Activated naive CD4-positive, alpha-beta T cell treated with Interleukin-2 at 50 U/mL for 16 hours (primary cell): ENCODE measurements at places on chromosomes 3 and 15.

- DNase-seq = no peak
Measured at GRCh38 chr3:72255191-72255590, 470.2 kb upstream of the PROK2 start.

DNA sequence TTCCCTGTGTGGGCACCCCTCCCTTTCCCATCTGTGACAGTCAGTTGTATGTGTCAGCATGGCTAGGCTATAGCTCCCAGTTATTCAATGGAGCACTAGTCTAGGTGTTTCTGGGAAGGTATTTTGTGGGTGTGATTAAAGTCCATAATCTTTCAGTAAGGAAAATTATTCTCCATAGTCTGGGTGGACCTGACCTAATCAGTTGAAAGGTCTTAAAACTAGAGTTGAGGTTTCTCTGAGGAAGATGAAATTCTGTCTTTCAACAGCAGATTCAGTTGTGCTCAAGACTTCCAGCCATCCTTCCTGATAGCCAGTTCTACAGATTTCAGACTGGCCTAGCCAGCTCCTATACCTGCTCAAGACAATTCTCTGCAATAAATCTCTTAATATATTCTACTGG, 284.6 kb upstream of the PROK2 start:
- DNase-seq = no peak

GRCh38 chr3:166195808-166196207, 358.6 kb upstream of the BCHE start:
- no peak for DNase-seq

- DNase-seq = no peak
Measured at GRCh38 chr3:186367631-186368030, 5.6 kb upstream of the DGKG start.

- no peak for DNase-seq
Measured at GRCh38 chr15:76575679-76576078, 239.1 kb downstream of the ISL2 start.

GRCh38 chr3:149781211-149781610, 11.1 kb downstream of the ANKUB1 start:
- DNase-seq = no peak

GRCh38 chr3:63912768-63913588, 795 bp upstream of the SCAANT1 start:
- peak; percentile 61 for DNase-seq

DNA sequence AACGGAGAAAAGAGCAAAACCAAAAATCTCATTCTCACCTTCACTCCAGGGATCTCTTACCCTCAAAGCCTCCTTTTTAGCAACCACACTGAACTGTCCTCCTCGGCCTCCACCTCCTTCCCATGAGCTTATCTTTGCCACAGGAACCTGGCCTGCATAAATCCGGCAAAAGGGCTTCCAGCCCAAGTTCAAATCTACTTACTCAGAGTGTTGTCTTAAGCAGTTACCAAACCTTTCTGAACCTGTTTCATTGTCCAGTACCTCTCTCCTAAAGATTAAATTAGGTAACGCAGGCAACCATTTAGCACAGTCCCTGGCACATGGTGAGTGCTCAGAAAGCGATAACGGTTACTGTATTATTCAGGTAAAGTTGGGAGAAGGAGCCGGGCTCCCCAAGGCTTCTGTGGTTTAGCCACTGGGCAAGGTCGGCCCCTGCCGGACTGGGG, 777 bp downstream of the CIB1 start:
- no peak for DNase-seq

DNA sequence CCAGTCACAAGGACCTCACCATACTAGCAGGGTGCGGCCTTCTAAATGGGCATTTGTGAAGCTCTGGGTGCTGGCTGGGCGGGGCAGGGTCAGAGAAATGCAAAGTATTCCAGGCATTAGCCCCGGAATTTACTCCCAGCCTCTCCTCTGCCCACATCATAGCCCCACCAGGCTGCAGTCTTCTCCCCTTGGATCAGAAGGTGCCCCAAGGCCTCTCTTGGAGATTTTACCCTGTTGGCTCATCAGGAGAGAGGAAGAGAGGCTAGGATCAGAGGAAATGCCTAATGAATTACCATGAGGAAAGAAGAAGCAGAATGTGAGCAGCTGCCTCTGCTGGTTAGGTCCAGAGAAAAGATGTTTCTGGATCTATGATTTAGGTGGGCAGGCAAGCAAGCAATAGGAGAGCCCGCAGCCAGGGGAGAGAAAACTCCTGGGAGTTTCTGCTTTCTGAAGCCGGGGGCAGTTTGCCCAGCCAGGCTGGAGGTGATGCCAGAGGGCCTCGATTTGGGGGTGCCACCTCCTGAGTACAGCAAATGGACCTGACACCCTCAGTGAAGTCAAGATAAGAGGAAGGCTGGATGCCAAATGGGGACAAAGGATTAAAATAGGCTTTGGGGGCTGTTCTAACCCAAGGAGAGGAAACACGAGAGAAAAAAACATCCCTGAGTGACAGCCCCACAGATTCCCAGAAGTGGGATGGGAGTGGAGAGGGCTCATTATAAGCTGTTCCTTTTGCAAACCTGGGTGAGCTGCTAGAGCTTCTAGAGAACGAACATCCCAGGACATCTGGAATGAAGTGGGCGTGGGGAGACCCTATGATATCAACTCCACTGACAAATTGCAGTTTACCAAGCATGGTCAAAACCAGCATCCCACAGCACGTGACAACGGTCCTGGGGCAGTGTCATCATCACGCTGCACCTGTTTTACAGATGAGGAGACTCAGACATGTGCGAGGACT, 65.4 kb downstream of the BDH1 start:
- DNase-seq = no peak

DNA sequence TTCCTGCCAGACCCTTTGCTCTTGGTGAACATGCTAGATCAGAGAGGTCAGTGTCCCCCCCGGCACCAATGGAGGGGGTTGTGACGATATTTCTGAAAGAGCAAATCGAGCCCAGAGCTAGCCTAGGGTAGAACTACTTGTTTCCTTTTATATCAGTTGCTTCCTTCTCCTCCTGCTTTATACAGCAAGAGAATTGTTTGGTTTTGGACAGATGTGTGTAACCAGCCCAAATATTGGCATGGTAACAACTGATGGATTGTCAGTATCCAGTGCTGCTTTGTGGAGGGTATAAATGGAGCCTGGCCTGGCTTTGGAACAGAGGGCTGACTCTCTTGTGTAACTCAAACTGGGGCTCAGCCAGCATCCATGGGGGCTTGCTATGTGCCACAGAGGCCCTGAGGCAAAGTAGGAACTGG, 27.2 kb downstream of the SNX1 start:
- DNase-seq = no peak

- DNase-seq = no peak
Measured at GRCh38 chr3:3696345-3696744, 102.9 kb upstream of the LRRN1 start.

DNA sequence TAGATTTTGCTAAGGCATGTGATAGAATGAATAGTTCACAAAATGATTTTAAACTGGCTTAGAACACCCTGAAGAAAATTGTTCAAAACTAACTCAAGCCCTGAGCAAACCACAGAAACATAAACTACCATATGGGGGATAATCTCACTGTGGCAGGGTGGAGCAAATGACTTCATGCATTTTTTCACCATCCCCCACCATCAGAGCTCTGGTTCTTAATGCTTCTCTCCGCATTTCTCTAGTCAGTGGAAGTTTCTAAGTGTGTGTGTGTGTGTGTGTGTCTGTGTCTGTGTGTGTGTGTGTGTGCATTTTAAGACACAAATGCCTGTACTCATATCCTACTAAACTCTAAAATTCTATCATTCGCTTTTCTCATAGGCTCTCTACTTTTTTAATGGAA, 107.1 kb upstream of the PHLDB2 start:
- no peak for DNase-seq

DNA sequence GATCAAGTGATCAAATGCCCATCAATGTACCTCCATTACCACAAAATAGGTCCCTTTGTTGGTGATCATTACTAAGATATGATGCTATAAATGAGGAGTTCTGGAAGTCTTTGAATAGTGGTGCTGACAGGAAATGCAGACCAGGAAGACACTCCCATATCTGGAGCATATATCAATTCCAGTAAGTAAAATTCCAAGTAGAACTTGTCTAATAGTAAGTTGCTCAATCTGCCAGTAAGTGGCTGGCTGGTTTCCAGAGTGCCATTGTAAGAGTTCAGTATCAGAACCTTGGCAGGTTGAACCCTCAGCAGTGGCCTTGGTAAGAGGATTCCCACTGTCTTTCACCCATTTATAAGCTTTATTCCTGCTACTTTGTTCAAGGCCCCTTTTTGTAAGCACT, 379.9 kb upstream of the RBMS3 start:
- DNase-seq = no peak

GRCh38 chr3:184419171-184419570, 39.3 kb downstream of the CHRD start:
- DNase-seq = no peak

- no peak for DNase-seq
Measured at GRCh38 chr3:43019006-43019809, 40.1 kb downstream of the GASK1A start.

- DNase-seq = no peak
Measured at GRCh38 chr3:117600666-117601065, 891.1 kb downstream of the TUSC7 start.

- no peak for DNase-seq
Measured at GRCh38 chr15:29403772-29404171, 134.2 kb upstream of the NSMCE3 start.

DNA sequence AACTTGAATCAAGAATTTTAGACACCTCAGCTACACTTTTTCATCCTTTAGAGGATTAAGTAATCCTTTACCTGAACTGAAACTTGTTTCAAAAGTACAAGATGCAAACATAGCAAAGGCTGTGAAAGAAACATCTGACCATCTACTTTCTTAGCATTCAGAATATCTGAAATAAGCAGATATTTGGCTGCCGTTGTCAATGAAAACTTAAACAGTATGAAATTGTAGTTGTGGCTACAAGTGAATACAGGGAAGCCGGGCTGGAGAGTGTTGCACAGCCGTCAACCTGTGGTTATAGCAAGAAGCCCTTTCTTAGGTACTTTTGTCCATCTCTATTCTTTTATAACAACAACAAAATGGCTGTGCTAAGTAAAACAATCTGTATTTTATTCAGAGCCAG, 6.9 kb upstream of the CX3CR1 start:
- no peak for DNase-seq

DNA sequence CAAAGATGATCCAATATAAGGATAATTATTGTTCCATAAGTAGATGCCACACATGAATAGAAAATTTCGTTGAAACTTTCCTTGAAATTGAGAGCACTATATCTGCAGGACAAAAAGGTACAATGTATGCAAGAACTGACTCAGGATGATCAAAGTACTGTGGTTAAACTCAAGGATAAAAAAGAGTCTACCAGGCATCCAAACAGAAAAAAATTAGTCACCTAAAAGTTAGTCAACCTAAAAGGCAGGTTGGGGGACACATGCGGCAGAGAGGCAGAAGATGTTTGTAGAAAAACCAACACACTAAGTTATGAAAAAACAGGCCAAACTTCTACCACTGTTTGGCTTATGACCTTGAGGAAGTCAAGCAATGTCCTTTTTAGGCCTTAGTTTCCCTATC, 68.7 kb downstream of the GSK3B start:
- no peak for DNase-seq
